ENCODE measurements at places on chromosomes 11 and 22. TPM values are rescaled to one million over a fixed set of nuclear protein-coding genes. Genes with fewer than 3 reads are reported as not detected.

The PKNOX2 gene
- 1.6 TPM for total RNA-seq

The MS4A14 gene
- total RNA-seq, result not detected

The UCP3 gene
- 0.16 TPM for total RNA-seq

The INS gene
- total RNA-seq, result not detected

The BEST1 gene
- 0.51 TPM for total RNA-seq

The PMM1 gene
- 50.5 TPM for total RNA-seq

The ZNRF3 gene
- total RNA-seq, result 10.3 TPM

The SPI1 gene
- total RNA-seq, result not detected

The SLC35F2 gene
- total RNA-seq, result 50.4 TPM

The FOLH1 gene
- not detected for total RNA-seq

The CCDC81 gene
- total RNA-seq, result 0.76 TPM

The PGA5 gene
- not detected for total RNA-seq

The GTSE1 gene
- 1.3 TPM for total RNA-seq

The DDTL gene
- total RNA-seq, result 0.65 TPM

The KCNJ11 gene
- 0.38 TPM for total RNA-seq

The ROBO3 gene
- 22.3 TPM for total RNA-seq

The DCPS gene
- total RNA-seq, result 14.1 TPM

The CYB5R2 gene
- total RNA-seq, result 5.7 TPM

The DRAP1 gene
- total RNA-seq, result 182 TPM

The RAB3IL1 gene
- total RNA-seq, result 0.49 TPM

The PTPRCAP gene
- 1.8 TPM for total RNA-seq

The TOM1 gene
- 50.5 TPM for total RNA-seq

The SLC6A5 gene
- total RNA-seq, result not detected

The ASRGL1 gene
- total RNA-seq, result 13.4 TPM
